ENCODE measurements at places on chromosomes 4 and X.
A peak's percentile ranks its signal among the peaks of the same experiment; 100 is the strongest.

DNA sequence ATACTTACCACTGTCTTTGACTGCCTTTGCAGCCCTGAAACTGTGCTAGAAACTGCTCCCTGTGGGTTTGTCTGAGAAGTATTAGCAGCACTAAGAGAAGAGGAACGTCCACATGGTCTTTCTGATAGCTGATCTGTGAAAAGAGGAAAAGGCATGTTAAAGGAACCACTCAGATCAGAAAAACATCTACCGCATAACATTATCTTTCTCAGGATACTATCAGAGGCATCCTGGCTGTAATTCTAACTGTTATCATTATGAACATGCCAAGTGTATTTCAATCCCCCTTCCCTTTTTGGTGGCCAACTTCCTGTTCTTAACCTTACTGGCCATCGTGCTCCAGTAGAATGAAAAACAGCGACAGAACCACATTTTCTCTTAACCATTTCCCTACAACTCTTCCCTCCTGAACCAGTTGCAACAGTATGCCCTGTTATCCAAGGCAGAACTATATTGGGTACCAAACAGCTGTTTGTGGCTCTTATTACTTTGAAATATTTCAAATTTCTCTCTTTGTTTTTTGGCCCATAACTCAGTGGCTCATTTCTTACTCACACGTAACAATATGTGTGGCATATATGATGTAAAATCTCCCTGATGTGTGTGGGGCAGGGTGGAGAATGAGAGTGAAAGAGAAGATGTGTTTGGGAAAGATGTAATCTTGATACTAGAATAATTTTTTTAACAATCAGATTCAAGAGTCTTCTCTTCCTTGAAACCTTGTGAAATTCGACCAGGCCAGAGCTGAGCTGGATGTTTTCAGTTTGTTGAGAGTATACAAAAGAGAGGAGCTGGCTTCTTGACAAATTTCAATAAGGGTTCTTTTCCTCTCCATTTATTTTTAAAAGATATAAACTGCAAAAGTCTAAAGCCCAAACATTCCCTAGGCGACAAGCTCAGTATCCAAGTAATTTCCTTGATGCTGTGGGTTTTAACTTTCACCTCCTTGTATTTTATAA lies 35.2 kb downstream of the ARHGEF6 start:
- ATAC-seq: no peak

GRCh38 chr4:140944199-140944515 lies 188.0 kb upstream of the TBC1D9 start:
- ATAC-seq: peak; percentile 39

- ATAC-seq: no peak
Observed at GRCh38 chr4:127558088-127558487, 74.7 kb upstream of the INTU start.

DNA sequence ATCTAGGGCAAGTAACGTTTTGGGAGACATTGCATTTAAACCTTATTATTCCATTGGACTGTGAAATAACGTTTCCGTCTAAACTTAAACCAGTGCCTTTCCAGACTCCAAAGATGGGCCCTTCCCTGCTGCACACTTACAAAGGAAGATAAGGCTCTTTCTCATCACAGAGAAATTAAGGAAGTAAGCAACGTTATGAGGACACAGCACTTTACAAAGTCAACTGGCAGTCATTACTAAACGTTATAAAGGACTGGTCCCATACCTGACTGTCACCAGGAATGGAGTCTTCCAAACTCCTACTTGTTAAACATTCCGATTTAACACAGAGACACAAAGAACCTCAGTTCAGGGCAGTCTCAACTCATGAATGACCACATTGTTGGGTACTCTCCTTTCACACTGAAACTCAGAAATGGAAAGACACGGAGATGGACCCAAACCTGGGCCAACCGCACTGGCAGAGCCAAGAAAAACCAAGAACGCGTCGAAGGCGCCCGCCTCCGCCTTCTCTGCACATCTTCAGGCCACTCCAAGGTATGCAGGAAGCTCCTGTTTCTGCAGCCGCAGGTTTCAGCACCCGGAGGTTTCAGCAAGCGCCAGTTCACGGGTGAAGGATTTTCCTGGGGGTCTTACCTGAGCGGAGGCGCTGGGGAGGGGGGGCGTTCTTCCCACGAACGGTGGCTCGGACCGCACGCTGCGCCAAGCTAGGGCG lies 670 bp downstream of the PAPSS1 start:
- no peak for ATAC-seq

- no peak for ATAC-seq
Observed at GRCh38 chrX:1941321-1941720, 326.5 kb downstream of the ASMT start.

GRCh38 chr4:76459291-76459723 lies 24.3 kb downstream of the SHROOM3 start:
- no peak for ATAC-seq

DNA sequence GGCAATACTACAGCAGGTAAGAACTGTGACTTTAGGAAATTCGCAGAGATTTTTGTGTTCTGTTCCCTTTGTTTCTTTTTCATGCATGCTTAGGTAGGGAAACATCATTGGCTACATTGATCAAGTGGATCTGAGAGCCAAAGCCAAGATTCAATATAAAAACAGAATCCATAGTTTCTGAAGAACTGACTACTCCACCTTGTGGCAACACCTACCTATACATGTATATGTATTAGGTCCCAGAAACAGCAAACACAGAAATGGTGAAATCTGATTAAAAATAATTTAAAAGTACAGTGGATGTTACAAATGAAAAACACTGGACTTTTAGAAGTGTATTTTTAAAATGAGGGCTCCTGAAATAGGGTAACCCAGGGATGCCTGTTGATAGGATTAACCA lies 322.6 kb upstream of the MAOA start:
- ATAC-seq: no peak

DNA sequence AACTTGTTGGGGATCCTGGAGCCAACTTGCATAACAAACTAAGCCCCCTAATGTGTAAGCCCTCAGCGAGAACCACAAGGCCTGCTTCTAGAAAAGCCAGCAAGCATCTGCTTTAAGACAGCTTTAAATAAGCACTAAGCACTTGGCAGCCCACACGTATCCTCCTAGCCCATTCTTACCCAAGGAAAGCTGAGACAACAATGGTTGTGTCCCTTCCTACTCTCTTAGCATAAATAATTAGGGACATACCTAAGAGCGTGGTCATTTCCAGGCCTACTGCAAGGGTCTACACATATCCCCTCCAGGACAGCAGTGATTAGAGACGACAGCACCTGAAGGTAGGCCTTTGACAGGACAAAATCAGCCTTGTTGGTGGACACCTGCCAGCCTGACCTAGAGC lies 322.8 kb upstream of the PPARGC1A start:
- no peak for ATAC-seq

DNA sequence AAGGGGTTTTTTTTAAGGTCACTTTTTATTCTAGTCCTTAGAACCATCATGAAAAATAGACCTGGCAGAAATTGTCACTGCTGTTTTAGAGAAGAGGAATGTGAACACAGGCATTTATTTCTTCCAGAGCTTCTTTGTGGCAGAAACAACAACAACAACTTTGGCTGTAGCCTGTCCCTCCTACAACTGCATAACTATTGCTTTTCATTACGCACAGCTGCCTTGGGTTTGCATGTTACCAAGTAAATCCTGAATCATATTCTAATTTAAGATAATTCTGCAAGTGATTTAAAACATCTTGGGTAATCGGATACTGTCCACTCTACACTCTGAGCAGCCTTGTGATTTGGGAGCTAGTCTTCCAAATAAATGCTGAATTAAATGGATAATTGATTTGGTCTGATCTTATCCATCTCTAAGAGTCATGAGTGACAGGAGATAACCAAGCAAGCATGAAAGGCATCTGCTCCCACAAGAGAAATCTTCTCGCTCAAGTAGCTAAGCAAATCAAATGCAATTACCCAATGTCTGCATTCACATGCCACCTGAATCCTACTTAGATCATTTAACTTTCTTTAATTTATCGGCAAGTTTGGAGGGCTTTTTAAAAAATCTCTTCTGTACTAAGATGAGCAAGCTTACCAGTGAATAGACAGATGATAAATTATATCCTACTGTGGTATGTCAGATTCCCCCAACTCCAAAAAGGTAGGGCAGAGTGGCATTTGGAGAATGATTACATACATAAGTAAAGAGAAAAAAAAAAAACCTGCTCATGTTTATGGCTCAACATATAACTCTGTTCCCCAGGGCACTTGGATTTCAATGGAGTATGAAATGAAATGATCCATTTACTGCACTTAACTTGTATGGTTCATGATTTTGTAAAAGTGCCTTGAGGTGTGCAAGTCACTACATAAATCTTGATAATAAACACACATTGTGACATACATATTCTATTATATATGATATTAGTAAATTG lies 73.6 kb downstream of the EGF start:
- no peak for ATAC-seq

- no peak for ATAC-seq
Observed at GRCh38 chrX:111129921-111130320, 33.9 kb downstream of the PAK3 start.

DNA sequence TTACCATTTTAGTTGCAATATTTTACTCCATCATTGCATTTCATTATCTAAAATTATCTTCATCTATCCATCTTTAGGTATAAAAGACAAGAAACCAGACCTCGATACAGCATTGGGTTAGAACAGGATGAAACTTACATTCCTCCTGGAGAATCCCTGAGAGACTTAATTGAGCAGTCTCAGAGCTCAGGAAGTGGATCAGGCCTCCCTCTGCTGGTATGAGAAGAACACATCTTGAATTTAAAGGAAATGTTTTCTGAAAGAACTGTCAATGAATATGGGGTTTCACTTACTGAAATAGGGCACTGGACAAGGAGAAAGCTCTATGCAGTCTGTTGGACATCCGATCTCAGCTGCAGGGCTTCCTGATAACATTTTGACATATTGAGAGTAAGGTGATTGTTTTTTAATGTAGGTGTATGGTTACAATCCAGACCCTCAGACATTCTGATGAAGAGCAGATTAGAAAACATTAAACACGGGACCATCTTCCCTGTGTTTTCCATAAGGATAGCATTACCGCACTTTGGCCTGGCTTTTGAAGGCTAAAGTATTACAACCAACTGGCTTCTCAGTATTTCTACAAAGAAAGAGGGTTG lies 367.2 kb downstream of the BMPR1B start:
- no peak for ATAC-seq

- ATAC-seq: no peak
Observed at GRCh38 chr4:188727746-188728145, 588.5 kb downstream of the TRIML1 start.

GRCh38 chrX:140713174-140713539 lies 3.6 kb downstream of the LINC00632 start:
- no peak for ATAC-seq

DNA sequence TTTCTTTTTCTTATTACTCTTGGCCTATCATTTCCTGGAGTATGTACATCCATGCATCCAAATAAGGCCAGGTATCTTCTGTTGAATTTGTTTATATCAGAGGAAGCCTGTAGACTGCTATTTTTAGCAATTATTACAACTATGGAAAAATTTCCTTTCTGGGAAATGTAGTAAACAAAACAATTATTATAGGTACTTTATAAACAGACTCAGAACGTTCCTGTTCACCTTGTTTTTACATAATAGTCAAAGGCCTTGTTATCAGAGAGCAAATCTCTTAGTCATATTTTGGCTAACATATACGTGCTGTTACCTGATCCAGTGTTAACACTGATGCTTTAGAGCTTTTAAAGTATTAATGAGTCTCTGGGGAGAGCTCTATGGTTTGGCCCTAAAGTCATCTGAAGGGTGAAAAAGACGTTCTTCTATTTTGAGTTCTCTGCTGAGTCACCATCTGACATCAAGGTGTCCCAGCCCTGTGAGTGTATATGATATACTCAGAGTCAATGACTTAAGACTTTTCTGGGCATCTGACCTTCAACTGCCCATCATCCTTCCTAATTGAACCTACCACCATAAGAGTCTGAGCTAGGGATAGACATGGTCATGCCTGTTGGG lies 7.3 kb downstream of the SPARCL1 start:
- ATAC-seq: no peak

GRCh38 chr4:86271057-86271456 lies 88.8 kb downstream of the MAPK10 start:
- ATAC-seq: no peak

DNA sequence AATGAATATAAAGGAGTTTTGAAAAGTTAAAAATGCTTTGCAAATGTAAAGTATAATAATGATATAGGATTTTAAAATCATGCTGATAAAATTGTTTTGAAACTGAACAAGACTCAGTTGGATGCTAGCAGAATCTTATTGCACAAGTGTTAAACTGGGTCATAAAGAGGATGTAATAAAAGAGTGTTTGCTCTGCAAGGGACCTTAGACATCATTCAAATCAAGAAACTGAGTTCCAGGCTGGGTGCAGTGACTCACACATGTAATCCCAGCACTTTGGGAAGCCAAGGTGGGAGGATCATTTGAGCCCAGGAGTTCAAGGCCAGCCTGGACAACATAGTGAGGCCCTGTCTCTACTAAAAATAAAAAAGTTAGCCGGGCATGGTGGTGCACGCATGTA lies 27.5 kb upstream of the DUSP21 start:
- no peak for ATAC-seq

GRCh38 chr4:137299281-137299680 lies 233.0 kb downstream of the PCDH18 start:
- ATAC-seq: no peak

- no peak for ATAC-seq
Observed at GRCh38 chr4:46445710-46446314, 55.9 kb upstream of the GABRA2 start.

DNA sequence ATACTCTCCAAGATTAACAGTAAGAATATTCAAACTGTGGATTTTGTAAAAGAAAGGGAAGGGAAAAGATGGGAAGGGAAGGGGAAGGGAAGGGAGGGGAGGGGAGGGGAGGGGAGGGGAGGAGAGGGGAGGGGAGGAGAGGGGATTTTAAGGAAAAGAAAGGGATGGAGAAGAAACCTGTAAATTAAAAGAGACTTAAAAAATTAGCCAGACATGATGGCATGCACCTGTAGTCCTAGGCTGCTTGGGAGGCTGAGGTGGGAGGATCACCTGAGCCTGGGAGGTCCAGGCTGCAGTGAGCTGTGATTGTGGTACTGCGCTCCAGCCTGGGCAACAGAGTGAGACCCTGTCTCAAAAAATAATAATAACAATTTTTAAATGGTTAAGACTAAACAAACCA lies 83.7 kb downstream of the USP46 start:
- no peak for ATAC-seq

GRCh38 chrX:1387141-1387776 lies 4.7 kb downstream of the SLC25A6 start:
- no peak for ATAC-seq

Measured in stimulated activated memory B cell treated with anti-CD40 and anti-IgM and Interleukin-4, amounts not matched to agents 10 μg/mL and 1 μg/mL and 100 μg/mL, for 72 hours (primary cell).